NCI-H526 (cell line): ENCODE measurements at places on chromosomes 1 and 21.

DNA sequence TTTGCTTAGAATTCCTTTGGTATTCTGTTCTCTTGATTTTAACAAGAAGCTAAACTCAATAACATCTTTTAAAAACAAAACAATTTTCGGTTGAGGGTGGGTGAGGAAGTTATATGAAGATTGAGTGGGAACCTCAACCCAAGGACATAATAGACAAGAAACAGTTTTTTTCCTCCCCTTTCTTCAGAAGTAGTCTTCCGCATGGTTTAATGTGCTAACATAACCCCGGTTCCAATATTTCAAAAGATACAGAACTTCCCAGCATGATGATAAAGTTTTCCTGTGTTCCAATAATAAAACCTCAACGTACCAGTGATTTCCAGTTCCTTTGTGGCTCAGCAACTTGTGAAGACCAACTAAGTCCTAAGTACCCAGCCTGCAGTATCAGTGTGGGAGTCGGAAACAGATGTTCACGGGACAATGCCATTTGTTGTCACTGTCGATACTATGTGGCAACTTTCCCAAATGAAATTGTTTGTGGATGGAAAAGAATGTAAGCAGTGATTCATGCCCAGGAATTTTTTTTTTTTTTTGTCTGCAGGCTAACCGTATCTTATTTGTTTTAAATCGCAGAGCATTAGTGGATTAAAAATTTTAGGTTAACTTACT, 48.5 kb downstream of the NR5A2 start:
- no peak for DNase-seq

- no peak for DNase-seq
Measured at GRCh38 chr21:44699502-44700001, 2.6 kb downstream of the KRTAP10-12 start.

- no peak for DNase-seq
Measured at GRCh38 chr1:80436851-80437250, 1363.9 kb upstream of the ADGRL2 start.

GRCh38 chr1:214864896-214865688, 217.4 kb upstream of the KCNK2 start:
- no peak for DNase-seq

DNA sequence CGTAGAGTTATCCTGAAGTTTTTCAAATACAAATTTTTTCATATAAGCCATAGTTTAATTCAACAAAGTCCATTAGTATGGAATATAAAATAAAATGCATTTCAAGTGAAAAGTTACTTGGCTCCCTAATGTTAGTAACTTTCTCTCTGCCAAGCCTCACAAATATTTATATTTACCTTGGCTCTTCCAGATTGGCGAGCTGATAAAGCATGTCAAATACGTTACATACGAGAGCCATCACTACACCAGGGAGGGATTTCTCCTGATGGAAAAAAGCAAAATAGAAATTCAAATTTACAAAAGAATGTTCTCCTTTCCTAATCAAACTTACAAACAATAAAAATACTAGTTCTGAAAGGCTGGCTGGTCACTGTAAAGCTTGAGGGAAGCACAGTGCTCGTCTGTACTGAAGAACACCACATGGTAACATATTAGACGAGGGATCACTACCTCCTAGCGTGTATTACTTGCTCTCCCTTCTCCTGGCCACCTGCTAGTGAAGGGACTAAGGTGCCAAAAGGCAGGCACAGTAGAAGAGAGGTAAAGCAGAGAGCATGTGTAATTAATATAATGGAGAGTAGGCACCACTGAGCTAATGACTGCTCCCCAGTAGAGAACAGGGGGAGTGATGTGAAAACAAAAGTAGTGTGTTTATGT, 80.9 kb downstream of the USP24 start:
- DNase-seq, result no peak

DNA sequence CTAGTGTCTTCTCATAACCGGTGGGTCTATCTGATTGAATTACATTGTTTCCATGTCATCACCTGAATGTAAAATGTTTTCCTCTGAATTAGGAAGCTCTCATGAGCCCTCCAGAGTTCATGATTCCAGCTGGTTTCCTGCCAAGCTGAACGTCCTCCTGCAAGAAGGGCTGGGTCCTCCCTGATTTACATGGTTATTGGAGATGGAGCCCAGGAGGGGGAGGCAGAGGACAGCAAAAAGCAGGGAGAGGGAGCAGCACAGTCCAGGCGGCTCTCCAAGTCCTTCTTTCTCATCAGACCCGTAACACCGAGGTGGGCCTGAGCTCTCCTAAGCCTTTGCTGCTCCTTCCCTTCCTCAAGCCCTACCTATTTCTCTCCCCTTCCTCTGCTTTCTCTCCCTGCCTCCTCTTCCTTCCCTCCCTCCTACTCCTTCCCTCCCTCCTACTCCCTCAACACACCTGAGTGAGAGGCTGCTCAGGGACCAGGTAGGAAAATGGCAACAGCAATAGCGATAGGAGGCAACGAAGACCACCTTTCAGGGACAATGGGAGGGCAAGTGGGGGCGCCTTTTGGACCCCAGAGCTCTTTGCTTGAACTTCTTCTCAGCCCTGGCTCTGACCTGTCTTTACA, 265.9 kb downstream of the PRDM2 start:
- peak; percentile 83 for DNase-seq

DNA sequence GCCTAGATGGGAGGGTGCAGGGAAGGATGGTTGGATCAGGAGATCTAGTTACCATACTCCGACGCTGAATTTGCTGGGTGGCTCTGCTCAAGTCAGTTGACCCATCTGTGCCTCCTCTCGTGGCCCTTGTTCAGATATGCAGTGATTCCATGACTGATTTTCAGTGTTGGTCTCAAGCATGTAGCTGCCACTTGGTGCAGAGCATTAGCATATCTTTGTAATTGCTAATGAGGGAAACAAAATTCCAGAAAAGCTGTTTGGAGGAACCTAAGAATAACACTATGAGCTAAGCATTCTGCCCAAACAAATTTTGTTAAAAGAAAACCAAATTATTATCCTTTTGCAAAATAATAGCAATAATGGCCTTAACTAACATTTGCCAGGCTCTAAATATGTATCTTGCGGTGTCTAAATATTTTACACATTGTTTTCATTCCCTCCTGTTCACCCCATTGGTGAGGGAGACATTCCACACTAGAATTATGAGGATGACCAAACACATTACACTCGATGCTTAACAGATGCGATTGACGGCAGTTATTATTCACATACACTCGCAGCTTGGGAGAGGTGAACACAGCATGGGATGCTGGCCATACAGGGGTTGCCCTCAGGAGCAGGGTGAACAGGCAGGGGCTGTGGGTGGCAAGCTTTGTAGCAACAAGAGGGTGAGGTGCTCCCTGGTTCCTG, 69.1 kb downstream of the KCNJ15 start:
- DNase-seq, result no peak

DNA sequence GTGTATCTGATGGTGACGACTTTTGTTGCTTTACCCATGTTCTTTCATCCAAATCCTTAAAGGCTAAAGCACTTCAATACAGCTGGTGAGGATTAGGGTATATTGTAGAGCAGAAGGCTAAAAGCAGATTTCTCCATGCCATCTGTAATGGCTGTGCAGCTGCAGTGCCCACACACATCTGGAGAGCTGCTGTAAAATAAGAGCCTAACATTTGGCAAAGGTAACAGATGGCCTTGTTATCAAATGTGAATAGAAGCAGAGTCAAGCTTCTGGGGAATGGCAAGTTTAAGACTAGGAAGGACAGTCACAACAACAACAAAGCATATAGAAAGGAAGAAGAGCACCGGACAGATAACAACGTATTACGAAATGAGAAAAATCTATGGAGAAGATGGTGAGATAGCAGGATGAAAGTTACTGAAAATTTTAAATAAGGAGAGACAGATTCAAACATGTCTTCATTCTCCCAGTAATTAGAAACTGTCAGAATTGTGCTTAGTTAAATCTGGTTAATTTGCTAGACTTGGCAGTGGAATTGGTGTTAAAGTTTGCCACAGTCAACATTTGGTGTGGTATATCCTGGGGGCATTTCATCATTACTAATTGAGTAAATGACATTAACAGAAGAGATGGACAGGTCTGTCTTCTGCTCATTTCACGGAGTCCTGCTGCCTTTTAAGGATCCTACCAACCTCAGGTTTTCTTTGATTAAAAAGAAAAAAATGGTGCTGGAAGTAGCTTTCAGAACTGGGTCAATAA, 1093.2 kb downstream of the ADGRL2 start:
- DNase-seq, result no peak

DNA sequence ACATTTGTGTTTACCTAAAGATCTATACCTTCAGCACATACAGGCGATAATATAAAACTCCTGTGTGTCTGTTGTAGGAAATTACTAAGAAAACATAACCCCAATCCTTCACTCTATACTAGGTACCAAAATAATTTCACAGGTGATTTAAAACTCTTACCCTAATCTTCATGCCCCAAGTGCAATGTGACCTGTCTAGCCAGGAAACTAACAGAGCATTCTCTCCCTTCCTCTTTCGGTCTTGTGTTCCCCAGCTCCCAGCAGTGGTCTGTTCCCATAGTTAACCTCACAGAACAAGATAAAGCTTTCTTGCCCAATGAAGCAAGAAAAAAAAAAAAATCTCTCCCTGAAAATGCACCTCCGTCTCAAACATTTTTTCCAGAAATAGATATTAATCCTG, 493.5 kb downstream of the DPYD start:
- no peak for DNase-seq

DNA sequence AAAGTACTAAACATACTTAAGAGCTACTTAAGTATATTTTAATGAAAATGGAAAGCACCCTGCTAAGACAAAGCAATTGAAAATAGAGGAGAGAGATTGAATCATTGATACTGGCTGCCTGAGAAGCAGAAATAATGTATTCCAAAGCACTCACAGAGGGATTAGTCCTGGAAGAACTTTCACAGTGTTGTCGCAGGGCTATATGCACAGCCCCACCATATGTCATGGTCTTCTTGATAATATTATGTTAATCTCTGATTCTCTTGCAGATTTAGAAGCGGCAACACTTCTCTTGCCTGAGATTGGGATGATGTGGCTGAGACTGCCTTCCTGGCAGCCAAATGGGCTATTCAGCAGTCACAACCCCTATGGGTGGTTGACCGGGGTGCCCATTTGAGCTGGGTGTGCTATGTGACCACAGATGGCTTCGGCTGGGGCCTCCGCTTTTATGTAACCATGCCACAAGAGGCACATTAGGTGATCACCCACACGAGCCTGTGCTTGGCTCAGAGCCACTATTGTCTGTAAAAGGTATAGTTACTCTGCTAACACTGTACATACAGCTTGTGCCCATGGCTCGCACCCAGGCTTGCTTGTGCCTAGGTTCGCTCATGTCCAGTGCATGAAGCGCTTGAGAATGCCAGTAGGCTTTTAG, 152.2 kb upstream of the SGIP1 start:
- DNase-seq, result no peak

- DNase-seq, result no peak
Measured at GRCh38 chr1:201253906-201254624, 29.2 kb upstream of the PKP1 start.

- DNase-seq, result no peak
Measured at GRCh38 chr21:26752849-26753248, 92.4 kb downstream of the ADAMTS1 start.

GRCh38 chr21:14263879-14264278, 47.9 kb downstream of the RBM11 start:
- DNase-seq, result no peak

GRCh38 chr1:206556047-206556749, 48.9 kb downstream of the RASSF5 start:
- peak; percentile 66 for DNase-seq

DNA sequence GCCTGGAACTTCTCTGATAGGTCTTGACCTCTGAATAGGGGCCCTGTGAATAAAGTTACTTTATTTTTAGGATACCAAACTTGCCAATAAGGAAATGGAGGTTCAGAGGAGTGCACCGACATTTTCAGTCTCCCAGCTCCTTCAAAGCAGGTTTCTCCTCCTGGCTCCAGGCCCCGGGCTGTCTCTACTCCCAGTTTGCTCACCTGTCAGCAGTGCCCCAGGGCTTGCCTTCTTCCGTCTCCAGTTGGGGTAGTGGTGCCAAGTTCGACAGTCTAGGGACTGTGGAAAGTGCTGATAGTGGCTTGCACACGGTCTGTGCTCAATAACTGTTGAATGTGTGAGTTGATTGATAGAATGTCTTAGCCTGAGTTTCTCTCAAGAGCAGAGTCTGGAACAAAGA, 149.2 kb downstream of the ACTL8 start:
- DNase-seq, result no peak

GRCh38 chr21:36962098-36962780, 4.2 kb downstream of the HLCS start:
- DNase-seq, result no peak

DNA sequence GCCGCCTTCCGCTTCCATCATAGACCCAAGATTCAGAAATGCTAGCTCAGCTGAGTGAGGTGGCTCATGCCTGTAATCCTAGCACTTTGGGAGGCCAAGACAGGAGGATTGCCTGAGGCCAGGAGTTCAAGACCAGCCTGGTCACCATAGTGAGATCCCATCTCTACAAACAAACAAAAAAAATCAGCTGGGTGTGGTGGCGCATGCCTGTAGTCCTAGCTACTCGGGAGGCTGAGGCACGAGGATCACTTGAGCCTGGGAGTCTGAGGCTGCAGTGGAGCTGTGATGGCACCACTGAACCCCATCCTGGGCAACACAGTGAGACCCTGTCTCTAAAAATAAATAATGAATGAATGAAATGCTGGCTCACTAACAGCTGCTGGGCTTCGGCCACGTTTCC, 39.7 kb downstream of the TOMM20 start:
- no peak for DNase-seq

GRCh38 chr1:59543211-59543668, 246.3 kb downstream of the FGGY start:
- no peak for DNase-seq

DNA sequence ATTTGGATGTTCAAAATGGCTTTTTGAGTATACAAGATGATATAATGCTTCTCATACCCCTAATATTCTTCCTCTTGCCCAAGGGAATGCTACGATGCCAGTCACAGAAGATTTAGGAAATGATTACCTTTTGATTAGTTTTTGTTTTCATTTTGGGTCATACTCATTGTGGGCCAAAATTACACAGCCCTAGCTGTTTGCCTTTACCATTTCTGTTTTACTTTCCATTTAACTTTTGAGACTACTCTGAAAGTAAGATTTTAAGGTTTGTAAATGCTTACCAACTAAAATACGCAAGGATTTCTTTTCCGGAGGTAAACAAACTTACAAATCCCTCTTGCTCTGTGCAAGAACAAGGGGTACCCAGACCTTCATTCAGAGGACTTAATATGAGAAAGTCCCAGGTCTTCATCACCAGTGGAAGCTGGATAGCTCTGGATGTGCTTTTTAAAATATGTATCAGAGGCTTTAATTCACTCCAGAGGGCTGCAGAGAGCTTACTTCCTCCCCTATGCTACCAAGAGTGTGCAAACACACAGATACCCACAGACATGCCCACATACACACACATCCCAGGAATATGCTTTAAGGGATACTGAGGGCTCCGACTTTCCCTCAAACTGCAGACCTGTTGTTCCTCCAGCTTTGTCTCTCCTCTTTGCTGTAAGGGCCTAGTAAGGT, 631.4 kb downstream of the SMYD3 start:
- no peak for DNase-seq
